Heart left ventricle (tissue), 16 donors: ENCODE measurements at places on chromosomes 7 and 10. TPM values are rescaled to one million over a fixed set of nuclear protein-coding genes. Genes with fewer than 3 reads are reported as not detected.

- no peak overlapping the region for H3K4me3 ChIP-seq
- no peaks in the 10 kb centered on the region for H3K36me3 ChIP-seq
- no peak overlapping the region for H3K27ac ChIP-seq
- no peaks in the 10 kb centered on the region for H3K27me3 ChIP-seq
Measured at GRCh38 chr10:44854693-44855350, 56.3 kb upstream of the TMEM72 start.

CTNNA3 gene
- polyA plus RNA-seq, result 4.8 TPM

GRCh38 chr7:833601-834258 is 1.5 kb downstream of the SUN1 start:
- H3K27me3 ChIP-seq, result no peaks in the 10 kb centered on the region
- peak overlapping the region; percentile 80 for H3K27ac ChIP-seq
- H3K4me3 ChIP-seq, result no peak overlapping the region
- H3K4me1 ChIP-seq, result peaks cover 69% of the 10 kb centered on the region
- peaks cover under 1% of the 10 kb centered on the region for H3K36me3 ChIP-seq

ASAH2 gene
- 0.34 TPM for polyA plus RNA-seq

DNA sequence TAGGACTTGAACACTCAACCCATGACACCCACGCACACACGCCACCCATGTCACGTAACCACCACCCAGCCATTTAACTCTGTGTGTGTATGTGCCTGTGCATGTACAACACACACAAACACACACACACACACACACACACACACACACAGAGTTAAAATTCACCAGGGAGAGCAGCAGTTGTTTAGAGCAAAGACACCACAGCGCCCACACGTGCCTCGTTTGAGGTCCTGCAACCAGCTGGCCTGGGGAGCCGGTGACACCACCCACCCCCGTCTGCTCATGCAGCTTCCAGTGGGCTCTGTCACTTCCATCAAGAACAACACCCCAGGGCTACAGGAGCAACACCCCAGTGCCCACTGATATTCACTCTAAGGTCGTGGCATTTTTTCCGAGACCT is 97.4 kb downstream of the ELFN1 start:
- H3K4me3 ChIP-seq, result no peak overlapping the region
- no peaks in the 10 kb centered on the region for H3K4me1 ChIP-seq
- no peaks in the 10 kb centered on the region for H3K27me3 ChIP-seq
- H3K36me3 ChIP-seq, result no peaks in the 10 kb centered on the region
- DNase-seq, result no peak

DNA sequence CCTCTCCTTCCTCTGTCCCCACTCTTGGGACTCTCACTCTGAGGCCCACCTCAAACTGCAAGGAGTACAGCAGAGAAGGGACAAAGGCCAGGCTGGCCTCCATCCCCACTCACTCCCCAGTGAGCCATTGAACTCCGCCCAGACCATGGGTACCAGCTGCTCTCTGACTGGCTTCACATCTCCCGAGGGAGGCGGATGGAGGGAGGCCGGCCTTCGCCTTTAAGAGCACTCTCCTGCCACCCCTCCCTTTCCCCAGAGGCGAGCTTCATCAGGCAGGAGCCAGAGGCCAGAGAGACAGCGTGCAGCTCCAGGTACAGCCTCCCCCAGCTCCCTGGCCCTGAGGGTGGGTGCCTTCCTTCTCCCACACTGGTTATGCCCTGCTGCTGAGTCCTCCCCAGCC is 1.8 kb upstream of the LDB3 start:
- peaks cover 59% of the 10 kb centered on the region for H3K4me1 ChIP-seq
- H3K4me3 ChIP-seq, result peak overlapping the region; percentile 62
- no peaks in the 10 kb centered on the region for H3K27me3 ChIP-seq

NEBL gene
- polyA plus RNA-seq, result 383 TPM

PRKAR2B gene
- 7.0 TPM for polyA plus RNA-seq

DNA sequence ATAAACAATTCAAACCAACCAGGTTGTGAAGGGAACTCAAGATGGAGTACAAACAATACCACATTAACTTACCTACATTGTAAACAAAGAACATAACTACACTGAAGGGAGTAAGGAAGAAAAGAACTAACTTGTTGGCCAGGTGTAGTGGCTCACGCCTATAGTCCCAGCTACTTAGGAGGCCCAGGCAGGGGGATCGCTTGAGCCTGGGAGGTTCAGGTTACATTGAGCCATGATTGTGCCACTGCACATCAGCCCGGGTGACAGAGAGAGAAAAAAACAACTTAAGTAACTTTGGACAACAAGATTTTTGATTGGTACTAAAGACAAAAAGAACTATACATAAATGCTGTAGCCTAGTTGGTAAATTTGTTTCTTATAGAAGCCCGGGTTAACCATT is 68.8 kb downstream of the TRIL start:
- peaks cover 2% of the 10 kb centered on the region for H3K27me3 ChIP-seq
- no peaks in the 10 kb centered on the region for H3K4me1 ChIP-seq
- DNase-seq, result no peak
- no peaks in the 10 kb centered on the region for H3K36me3 ChIP-seq
- H3K4me3 ChIP-seq, result no peak overlapping the region

DNA sequence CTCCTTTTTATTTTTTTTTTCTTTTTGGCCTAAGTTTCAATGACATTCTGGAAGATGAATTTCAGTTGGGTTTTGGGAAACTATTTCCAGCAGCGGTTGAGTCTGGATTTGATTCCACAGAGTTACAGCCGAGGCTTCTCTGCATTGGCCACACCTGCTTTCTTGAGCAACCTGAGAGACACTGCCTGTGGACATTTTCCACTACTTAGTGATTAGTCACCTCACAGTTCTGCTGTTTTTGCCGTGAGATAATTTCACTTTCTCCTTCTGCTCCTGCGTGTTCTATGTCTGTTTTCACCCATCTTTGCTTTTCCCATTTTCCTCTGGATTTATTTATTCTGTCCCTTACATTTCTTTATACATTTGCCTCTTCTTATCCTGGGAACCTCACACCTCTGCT is 243.0 kb downstream of the BICC1 start:
- peaks cover 20% of the 10 kb centered on the region for H3K4me1 ChIP-seq
- H3K27me3 ChIP-seq, result no peaks in the 10 kb centered on the region
- peak overlapping the region; percentile 42 for H3K4me3 ChIP-seq

DNA sequence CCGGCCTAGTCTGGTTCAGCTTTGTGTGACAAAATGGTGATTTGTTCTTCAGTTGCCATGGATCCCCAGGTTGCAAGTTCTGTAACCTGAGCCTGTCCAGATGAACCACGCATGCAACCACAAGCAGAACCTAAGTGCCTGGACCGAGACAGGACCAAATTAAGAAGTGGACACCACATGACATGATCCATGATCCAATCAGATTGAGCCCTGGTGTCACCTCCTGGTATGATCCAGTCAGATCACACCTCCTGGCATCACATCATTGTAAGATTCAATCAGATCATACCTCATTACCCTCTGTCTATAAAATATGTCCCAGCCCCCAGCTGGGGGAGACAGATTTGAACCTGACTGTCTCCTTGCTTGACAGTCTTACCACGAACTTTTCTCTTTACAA is 70.0 kb downstream of the MALSU1 start:
- H3K4me1 ChIP-seq, result no peaks in the 10 kb centered on the region
- H3K4me3 ChIP-seq, result no peak overlapping the region
- DNase-seq, result no peak
- H3K36me3 ChIP-seq, result no peaks in the 10 kb centered on the region

DNA sequence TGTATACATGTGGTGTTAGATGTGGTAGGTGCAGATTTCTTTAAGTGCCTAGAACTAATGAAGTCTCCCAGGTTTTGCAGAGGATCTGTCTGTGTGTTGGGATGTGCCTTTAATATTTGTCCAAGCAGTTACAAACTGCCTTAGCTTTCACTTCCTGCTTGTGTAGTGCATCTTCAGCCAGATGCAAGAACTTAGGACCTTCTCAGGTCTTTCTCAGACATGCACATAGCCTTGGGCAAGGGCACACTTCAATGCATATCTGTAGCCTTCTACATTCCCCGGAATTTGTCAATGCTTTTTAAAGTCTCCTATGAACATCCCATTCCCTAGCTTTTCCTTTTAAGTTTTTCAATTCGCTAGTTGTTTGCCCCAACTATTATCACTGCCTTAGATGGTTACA is 47.2 kb upstream of the SLC39A12 start:
- no peaks in the 10 kb centered on the region for H3K36me3 ChIP-seq
- no peak for DNase-seq
- H3K27ac ChIP-seq, result no peak overlapping the region
- no peak overlapping the region for H3K4me3 ChIP-seq
- no peaks in the 10 kb centered on the region for H3K4me1 ChIP-seq
- H3K27me3 ChIP-seq, result no peaks in the 10 kb centered on the region

- H3K4me1 ChIP-seq, result no peaks in the 10 kb centered on the region
- H3K36me3 ChIP-seq, result no peaks in the 10 kb centered on the region
Measured at GRCh38 chr7:1588978-1589377, 19.1 kb upstream of the PSMG3 start.

GRCh38 chr7:1864161-1864940 is 194.3 kb downstream of the ELFN1 start:
- H3K4me3 ChIP-seq, result no peak overlapping the region
- no peaks in the 10 kb centered on the region for H3K4me1 ChIP-seq
- no peaks in the 10 kb centered on the region for H3K27me3 ChIP-seq
- H3K27ac ChIP-seq, result no peak overlapping the region
- no peaks in the 10 kb centered on the region for H3K36me3 ChIP-seq

DNA sequence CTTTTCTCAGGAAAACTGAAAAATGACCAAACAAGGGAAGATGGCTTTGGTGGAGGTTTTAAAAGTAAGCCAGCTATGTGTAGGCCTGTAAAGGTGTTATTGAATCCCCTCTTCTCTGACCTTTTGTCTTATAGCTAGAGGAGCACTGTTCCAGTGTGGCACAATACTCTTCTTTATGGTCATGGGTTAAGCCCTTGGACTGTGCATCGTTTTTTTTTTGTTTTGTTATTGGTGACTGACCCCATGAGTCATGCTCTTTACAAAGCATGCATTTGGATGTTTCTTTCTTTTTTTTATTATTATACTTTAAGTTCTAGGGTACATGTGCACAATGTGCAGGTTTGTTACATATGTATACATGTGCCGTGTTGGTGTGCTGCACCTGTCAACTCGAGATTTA is 19.6 kb upstream of the FAM25A start:
- H3K27ac ChIP-seq, result no peak overlapping the region
- no peak for DNase-seq
- no peaks in the 10 kb centered on the region for H3K4me1 ChIP-seq
- no peak overlapping the region for H3K4me3 ChIP-seq
- H3K36me3 ChIP-seq, result no peaks in the 10 kb centered on the region
- H3K27me3 ChIP-seq, result no peaks in the 10 kb centered on the region

DNA sequence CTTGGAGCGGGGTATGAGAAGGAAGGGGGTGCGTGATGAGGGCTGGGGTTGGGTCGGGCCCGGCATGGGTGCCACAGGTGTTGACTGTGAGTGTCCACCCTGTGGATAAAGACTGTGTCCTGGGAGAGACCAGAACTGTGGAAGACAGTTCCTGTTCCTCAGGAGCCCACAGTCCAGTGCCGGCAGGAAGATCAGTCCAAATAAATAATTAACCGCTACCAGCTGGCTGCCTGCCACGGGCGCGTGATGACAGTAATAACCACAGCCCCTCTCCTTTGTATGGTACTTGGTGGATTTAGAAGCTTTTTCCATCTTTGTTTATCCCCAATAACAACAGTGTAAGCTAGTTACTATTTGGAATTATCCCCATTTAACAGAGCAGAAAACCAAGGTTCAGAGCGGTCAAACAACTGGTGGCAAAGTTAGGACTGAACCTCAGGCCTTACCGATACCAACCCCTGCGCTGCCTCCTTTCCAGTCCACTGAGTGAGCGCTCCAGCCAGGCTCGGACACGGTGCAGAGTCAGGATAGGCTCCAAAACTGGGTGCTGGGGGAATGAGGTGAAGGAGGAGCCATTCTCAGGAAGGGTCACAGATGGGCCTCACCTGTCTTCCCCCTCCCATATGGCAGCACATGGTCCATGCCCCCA is 5.1 kb downstream of the ZMIZ1 start:
- H3K4me1 ChIP-seq, result peaks cover 68% of the 10 kb centered on the region
- H3K4me3 ChIP-seq, result no peak overlapping the region
- peak overlapping the region; percentile 98 for H3K27ac ChIP-seq
- no peak for DNase-seq

PMPCB gene
- polyA plus RNA-seq, result 65.5 TPM

GRCh38 chr10:77478962-77479359 is 158.6 kb downstream of the KCNMA1 start:
- H3K4me3 ChIP-seq, result no peak overlapping the region
- no peaks in the 10 kb centered on the region for H3K36me3 ChIP-seq
- H3K4me1 ChIP-seq, result no peaks in the 10 kb centered on the region
- H3K27me3 ChIP-seq, result no peaks in the 10 kb centered on the region
- H3K27ac ChIP-seq, result no peak overlapping the region

DNA sequence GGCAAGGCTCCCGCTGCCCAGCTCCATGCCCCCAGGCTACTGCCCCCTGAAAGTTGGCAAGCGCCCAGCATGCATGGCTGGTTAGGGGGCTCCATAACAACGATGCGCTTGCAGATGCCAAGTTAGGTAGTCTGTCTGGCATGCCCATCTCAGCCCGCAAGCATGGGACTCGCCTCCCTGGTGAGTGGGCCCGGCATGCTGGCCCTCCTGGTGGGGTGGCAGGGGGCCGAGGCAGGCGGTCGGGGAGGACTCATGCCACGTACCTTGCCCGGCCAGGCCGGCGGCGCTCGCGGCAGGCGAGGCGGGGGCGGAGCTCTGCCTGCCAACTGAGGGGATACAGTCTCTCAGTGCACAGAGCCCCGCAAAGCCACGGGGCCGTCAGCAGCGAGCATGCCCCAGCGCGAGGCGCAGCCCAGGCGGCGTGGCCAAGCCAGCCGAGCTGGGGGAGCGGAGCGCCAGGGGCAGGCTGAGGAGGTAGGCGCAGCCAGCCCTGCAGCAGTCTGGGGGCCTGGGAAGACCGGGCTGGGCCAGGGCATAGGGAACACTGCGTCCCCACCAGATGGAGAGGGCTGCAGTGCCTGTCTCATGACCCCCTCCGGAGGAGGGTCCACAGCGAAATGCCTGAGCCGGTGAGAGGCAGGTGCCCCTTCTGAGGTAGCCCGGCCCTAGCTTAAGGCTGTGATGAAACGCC is 28.0 kb upstream of the NDST2 start:
- DNase-seq, result no peak
- no peaks in the 10 kb centered on the region for H3K4me1 ChIP-seq
- peaks cover 94% of the 10 kb centered on the region for H3K36me3 ChIP-seq
- no peaks in the 10 kb centered on the region for H3K27me3 ChIP-seq

- H3K27me3 ChIP-seq, result no peaks in the 10 kb centered on the region
- no peak overlapping the region for H3K4me3 ChIP-seq
- peaks cover 7% of the 10 kb centered on the region for H3K4me1 ChIP-seq
- H3K36me3 ChIP-seq, result no peaks in the 10 kb centered on the region
Measured at GRCh38 chr7:92652536-92652935, 62.3 kb upstream of the FAM133B start.

EN2 gene
- polyA plus RNA-seq, result not detected

- H3K36me3 ChIP-seq, result no peaks in the 10 kb centered on the region
- no peak overlapping the region for H3K4me3 ChIP-seq
- DNase-seq, result no peak
- no peaks in the 10 kb centered on the region for H3K27me3 ChIP-seq
Measured at GRCh38 chr10:32426186-32426585, 19.8 kb upstream of the CCDC7 start.

GRCh38 chr7:103447073-103447960 is 1.3 kb upstream of the SLC26A5 start:
- peaks cover 21% of the 10 kb centered on the region for H3K27me3 ChIP-seq
- no peak overlapping the region for H3K4me3 ChIP-seq
- H3K4me1 ChIP-seq, result peaks cover 6% of the 10 kb centered on the region
- no peaks in the 10 kb centered on the region for H3K36me3 ChIP-seq
- H3K27ac ChIP-seq, result no peak overlapping the region

SORCS3 gene
- 0.03 TPM for polyA plus RNA-seq

UTF1 gene
- not detected for polyA plus RNA-seq

GRCh38 chr10:9596368-9596920 is 1421.2 kb upstream of the CELF2 start:
- DNase-seq, result no peak
- no peaks in the 10 kb centered on the region for H3K36me3 ChIP-seq
- no peak overlapping the region for H3K4me3 ChIP-seq
- no peak overlapping the region for H3K27ac ChIP-seq
- no peaks in the 10 kb centered on the region for H3K4me1 ChIP-seq
- no peaks in the 10 kb centered on the region for H3K27me3 ChIP-seq

PTPN20 gene
- polyA plus RNA-seq, result 6.6 TPM
